AG08395 (cell line): ENCODE measurements at places on chromosomes 5 and 9.
A peak's percentile ranks its signal among the peaks of the same experiment; 100 is the strongest.

DNA sequence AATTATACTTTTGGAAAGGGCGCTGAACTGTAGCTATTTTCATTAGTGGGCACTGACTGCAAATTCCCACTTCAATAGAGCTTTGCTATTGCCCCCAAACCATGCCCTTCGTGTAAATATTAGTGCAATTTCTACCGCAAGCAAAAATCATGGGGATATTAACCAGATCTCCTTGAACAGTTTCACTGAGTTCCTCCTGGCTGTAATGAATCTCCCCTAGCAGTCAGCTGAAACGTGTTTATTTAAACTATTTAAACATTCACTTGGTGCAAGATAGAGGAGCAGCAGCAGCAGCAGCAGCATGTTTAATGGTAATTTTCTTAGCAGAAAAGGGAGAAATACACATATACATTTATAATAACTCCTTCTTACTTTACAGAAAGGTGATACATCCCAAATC is 54.4 kb downstream of the ARRDC3 start:
- DNase-seq, result no peak

- no peak for DNase-seq
Observed at GRCh38 chr9:12705738-12706391, 12.7 kb downstream of the TYRP1 start.

DNA sequence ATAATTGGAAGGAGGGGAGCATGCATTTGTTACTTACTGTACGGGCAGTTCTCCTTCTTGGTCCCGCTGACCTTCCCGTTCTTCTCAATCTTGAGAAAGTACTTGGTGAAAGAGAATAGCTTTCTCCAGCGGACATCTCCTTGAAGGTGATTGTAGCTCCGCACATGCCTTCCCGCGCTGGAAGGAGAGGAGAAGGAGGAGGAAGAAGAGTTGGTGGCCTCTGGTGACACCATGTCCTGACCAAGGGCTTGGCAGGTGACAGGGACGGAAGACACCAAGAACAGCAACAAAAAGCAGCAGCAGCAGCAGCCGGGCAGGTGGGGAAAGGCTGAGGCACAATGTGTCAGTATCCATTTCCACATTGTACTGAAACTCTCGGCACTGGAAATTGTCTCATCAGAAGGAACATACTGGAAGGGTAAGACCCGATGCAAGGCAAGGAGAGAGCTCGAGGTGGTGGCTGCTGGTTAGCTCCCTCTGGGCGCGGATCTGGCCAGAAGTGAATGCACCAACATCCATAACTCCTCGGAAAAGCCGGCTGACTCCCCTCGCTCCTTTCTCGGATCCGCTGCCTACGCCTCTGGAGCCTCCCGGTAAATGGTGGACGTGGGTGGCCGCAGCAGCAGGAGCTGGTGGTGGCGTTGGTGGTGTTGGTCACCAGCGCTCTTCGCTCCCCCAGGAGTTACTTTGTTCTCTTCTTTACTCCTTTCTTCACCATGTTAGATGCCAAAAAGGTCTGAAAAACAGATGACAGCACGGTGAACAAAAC is 715 bp downstream of the FGF10 start:
- peak; percentile 26 for DNase-seq

GRCh38 chr9:129442803-129443511 is 177.9 kb downstream of the C9orf50 start:
- no peak for DNase-seq

GRCh38 chr9:124481115-124481514 is 26.1 kb downstream of the NR5A1 start:
- no peak for DNase-seq

GRCh38 chr9:131776473-131776872 is 36.6 kb upstream of the RAPGEF1 start:
- peak; percentile 49 for DNase-seq

GRCh38 chr5:44532981-44533380 is 143.8 kb upstream of the FGF10 start:
- no peak for DNase-seq

DNA sequence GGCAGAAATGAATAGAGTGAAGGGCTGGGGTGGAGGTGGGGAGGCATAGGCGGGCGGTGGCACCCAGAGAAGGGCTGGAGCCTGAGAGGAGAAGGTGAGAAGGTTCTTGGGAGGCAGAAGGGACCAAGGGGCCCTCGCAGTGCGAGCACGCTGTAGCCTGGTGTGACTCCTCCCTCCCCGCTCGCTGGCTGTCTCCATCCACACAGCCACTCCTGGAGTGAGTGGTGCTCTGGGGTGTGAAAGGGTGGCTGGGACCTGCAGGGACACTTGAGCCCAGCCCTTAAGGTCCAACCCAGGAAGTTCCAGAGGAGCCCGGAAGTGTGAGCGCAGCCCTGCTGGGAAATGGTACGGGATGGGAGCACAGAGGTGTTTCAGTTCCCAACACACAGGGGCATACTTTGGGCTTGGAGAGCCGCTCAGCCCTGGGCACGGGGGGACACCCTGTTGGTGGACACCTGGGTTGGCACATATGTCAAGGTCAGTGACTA is 9.3 kb upstream of the SCGB3A1 start:
- no peak for DNase-seq

- peak; percentile 92 for DNase-seq
Observed at GRCh38 chr5:36374266-36374862, 72.7 kb upstream of the RANBP3L start.

- DNase-seq, result no peak
Observed at GRCh38 chr5:164358531-164359259, 853.3 kb downstream of the MAT2B start.

GRCh38 chr9:111917201-111917600 is 20.6 kb downstream of the UGCG start:
- DNase-seq, result no peak

- no peak for DNase-seq
Observed at GRCh38 chr5:179166171-179166885, 106.2 kb downstream of the ZNF354C start.

- DNase-seq, result no peak
Observed at GRCh38 chr5:117084067-117084466, 509.4 kb upstream of the SEMA6A start.

DNA sequence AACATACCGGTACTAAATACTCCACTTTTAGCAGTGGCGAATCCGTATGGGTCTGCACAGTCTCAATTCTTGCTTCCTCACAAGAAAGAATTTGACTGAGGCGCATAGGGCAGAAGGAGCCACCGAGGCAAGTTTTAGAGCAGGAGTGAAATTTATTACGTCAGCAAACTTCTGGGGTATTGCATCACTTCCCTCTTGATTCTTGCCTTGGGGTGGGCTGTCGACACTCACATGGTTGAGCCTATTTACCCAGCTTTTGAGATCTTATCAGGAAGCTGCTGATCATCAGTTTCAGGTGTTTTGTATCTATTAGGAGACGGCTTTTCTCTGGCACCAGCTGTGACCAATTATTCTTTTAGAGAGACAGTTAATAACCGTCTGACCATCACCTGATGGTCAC is 111.5 kb upstream of the CCNH start:
- DNase-seq, result no peak

DNA sequence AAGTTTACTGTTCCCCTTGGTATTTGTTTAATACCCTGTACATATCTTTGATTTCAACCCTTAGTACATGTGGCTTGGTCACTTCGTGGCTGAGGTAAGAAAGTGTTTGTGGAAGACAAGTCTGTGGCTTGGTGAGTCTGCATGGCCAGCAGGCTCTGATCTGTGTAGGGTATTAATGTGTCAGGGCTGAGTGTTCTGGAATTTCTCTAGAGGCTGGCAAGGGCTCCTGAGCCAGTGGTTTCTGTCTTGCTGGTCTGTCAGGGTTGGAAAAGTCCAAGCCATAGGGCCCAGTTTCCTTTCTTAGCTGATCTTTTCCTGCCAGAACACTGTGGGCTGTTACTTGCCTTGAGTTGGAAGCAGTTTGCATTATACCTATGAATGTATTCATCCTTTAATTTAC is 48.0 kb upstream of the FBXL7 start:
- no peak for DNase-seq

DNA sequence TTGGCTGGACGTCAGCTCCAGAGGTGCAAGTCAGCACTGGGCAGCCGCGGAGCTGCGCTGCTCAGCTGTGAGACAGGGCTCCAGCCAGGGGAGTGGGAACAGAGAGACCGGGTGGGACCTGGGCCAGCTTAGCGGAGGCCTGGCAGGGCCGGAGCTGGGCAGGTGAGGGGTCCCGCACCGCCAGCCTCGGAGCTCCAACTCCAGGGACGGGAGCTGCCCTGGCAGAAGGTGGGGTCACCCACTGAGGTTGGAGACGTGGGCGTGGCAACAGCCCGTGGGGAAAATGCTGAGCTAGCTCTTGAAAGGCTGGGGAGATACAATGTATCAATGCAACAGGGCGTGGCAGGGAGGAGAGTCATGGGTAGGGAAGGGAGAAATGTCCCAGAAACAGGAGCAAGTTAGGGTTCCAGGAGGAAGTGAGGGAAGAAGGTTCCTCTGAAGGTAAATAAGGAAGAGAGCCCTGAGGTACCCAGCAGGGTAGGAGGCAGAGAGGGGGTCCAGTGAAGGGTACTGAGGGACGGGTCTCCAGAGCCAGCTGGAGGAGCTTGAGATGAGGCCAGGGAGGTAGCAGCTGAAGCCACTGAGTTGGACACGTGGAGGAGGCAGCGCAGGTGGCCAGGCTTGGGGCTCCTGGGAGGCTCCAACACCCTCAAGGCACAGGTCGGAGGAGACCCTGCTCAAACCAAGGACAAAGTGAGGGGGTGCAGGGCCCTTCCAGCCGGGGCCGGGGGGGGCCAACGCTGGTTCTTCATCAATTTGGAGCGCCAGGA is 736 bp upstream of the NKD2 start:
- no peak for DNase-seq

DNA sequence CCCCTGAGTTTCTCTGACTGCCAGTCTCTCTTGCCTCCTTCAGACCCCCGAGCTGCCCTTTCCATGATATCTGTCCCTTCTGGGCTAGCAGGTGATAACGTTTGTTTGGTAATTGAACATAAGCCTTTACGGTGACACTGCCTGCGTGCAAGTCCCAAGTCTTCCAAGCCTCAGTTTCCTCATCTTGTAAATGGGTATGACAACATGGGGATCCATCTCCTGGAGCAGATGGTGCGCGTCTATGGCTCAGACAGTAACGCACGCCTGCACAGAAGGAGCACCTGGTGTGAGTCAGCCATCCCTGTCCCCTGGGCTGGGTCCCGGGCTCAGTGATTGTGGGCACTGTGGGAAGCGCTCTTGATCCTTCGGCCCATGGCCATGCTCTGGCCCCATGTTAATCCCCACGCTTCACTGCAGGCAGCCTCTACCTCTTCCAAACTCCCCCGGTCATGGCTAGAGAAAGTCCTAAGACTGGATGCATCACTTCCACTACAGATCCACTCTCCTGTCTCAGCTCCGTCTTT is 85.8 kb downstream of the DAP start:
- DNase-seq, result no peak

- peak; percentile 88 for DNase-seq
Observed at GRCh38 chr9:27194401-27195091, 85.5 kb downstream of the TEK start.

DNA sequence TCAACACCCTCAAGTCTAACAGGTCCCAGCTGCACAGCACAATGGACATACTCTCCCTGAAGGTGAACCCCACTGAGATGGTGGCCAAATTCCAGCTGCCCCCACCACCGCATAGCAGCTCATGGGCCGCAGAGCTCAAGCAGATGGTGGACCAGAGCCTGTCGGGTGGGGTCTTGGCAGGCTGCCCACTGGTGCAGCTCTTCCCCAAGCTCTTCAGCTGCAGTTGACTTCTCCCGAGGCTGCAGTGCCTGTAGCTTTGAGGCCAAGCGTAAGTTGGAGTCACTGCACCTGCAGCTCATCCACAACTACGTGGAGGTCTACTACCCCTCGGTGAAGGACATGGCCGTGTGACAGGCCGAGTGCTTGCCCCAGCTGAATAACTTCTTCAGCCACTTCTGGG is 56.6 kb upstream of the SPTLC1 start:
- no peak for DNase-seq

DNA sequence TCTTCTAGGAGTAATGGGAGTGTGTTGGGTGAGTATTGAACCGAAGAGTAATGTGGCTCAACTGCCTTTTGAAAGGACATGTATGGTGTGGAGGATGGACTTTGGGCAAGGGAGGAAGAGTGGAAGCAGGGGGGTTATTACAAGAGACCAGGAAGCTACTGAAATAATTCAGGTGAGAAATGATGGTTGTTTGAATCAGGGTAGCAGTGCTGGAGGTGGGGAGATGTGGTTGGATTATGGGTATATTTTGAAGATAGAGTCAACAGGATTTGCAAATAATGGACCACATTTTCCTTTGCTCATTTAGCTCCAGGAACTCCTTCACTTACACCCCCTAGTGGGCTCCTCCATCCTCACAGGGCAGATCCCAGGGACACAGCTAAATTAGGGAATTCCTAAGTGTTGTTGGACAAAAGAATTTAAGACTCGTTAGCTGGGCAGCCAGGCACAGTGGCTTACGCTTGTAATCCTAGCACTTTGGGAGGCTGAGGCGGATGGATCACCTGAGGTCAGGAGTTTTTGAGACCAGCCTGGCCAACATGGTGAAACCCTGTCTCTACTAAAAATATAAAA is 1.2 kb upstream of the SLC4A9 start:
- DNase-seq, result peak; percentile 63

GRCh38 chr9:68708513-68708912 is 3.5 kb downstream of the PIP5K1B start:
- DNase-seq, result no peak

- peak; percentile 65 for DNase-seq
Observed at GRCh38 chr5:100777680-100778300, 125.3 kb downstream of the ST8SIA4 start.

- DNase-seq, result no peak
Observed at GRCh38 chr5:90131383-90132133, 278.0 kb downstream of the CETN3 start.

DNA sequence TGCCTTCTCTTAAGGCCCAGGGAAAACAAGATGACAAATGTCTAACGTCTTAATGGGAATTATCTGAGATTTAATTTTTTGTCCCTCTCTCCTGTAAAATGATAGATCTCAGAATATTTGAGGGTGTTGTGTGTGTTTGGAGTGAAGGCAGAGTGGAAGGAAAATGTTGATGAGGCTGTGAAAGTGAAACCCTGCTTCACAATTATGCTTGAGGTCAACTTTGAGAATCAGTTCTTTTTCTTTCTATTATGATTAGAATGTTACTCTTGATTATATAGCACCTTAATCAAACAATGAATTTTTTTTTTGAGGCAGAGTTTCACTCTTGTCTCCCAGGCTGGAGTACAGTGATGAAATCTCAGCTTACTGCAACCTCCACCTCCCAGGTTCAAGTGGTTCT is 5.5 kb upstream of the LOX start:
- no peak for DNase-seq

DNA sequence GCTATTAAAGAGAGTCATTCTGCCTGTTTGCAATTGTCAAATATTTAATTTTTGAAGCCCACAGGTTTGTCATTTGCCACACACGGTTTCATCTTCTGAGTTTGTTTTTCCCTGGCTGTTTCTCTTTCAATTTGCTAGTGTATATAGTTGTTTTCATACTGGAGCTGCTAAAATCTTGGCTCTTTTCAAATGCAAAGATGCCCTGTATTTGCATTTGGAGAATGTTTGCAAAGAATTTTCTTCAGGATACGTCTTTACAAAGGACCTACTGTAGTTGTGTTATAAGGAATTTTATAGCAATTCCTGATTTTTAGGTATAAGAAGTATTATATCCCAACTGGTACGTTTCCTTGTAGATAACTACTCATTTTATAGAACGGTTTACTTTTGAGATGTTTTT is 48.0 kb downstream of the IZUMO3 start:
- no peak for DNase-seq

- peak; percentile 80 for DNase-seq
Observed at GRCh38 chr5:52915176-52915875, 73.8 kb upstream of the ITGA2 start.

- no peak for DNase-seq
Observed at GRCh38 chr9:29322240-29322639, 1749.0 kb upstream of the C9orf72 start.

- no peak for DNase-seq
Observed at GRCh38 chr5:94391996-94392395, 226.4 kb downstream of the KIAA0825 start.

GRCh38 chr9:113945784-113946183 is 69.7 kb downstream of the ZNF618 start:
- DNase-seq, result no peak
